ENCODE measurements at places on chromosomes 2 and 18.

DNA sequence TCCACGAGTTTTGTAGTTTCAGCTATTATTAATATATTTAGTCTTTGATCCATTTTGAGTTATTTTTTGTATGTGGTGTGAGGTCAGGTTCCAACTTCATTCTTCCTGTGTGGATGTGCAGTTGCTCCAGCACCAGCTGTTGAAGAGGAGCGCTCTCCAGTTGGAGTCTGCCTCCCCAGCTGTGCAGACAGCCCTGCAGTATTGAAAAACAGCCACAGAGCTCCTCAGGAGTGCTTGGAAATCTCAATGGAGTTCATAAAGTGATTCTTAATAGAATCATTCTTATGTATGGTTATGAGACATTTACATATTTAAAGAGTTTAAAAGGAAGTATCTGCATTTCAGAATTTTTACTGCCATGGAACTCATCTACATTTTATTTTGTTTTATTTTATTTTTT, 17.3 kb downstream of the DGKD start:
- DNase-seq, result no peak

DNA sequence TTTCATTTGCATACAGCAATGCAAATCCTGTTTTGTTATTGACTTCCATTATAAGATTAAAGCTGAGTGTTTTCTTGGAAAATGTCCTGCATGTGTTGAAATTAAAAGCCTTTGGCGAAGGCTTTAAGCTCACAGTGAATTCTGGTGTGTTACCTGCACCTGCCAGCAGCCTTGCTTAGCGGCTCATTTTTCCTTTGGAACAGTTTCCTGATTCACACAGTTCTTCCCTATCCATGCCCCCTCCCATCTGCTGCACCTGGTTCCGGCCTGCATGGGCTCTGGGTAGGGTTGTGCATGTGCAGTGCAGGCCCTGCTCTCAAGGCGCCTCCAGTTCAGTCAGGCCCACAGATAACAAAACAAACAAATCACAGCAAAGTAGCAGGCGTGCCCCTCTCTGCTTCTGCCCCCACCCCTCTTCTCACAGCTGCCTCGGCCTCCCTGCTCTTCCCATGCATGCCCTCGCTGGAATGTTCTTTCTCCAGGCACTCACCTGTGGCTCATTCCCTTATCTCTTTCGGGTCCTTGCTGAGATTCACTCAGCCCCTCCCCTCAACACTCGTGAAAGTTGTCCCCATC, 15.8 kb downstream of the MTCL1 start:
- no peak for DNase-seq

- DNase-seq, result no peak
Observed at GRCh38 chr18:55795101-55795669, 207.2 kb upstream of the TCF4 start.

GRCh38 chr2:205990104-205990503, 95.9 kb downstream of the INO80D start:
- DNase-seq, result no peak

DNA sequence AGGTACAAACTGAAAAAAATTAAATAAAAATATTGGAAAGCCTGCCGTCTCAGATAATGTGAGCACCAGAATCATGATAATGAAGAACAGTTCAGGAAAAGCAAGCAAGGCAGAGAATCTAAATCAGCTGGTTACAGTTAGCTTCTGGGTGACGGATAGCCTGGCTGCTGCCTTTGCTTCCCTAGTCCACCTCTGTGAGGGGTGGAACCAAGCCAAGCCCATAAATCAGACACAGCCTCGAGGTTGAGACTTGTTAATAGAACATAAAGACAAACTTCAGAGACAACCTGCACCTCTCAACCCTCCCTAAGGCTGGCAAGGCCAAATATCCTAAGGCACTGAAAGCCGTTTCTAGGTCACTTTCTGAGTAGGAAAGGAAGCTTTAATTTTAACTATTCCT, 334.7 kb upstream of the SLC39A10 start:
- DNase-seq, result no peak

GRCh38 chr2:42340045-42340937, 20.7 kb downstream of the COX7A2L start:
- DNase-seq, result no peak

GRCh38 chr2:96509114-96509846, 4.1 kb upstream of the NEURL3 start:
- DNase-seq, result peak; percentile 98

DNA sequence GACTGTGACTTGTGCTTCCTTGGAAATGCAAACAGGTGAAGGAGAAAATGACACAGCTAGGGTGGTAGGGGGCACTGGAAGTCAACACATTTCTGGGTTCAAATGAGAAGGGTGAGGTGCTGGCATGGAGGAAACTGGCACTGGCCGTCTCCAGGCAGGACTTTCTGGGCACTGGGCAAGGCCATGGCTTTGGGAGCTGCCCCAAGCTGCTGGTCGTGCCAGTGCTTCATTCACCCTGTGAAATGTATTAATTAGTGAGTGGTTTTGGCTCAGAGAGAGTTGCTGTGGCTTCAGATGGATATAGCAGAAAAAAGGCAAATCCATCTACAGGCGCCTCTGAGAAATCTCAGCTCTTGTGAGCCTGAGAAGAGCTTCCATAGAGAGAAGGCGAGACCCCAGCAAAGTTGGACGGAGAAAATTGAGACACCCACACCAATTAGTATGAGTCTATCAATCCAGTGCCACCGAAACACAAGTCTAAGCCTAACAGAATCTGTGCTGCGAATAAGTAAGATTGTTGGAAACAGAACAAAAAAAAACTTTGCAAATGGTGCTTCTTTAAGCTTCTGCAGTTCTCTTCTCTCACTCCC, 202.1 kb upstream of the TNP1 start:
- DNase-seq, result no peak

GRCh38 chr2:6764968-6765723, 100.6 kb downstream of the CMPK2 start:
- peak; percentile 95 for DNase-seq

DNA sequence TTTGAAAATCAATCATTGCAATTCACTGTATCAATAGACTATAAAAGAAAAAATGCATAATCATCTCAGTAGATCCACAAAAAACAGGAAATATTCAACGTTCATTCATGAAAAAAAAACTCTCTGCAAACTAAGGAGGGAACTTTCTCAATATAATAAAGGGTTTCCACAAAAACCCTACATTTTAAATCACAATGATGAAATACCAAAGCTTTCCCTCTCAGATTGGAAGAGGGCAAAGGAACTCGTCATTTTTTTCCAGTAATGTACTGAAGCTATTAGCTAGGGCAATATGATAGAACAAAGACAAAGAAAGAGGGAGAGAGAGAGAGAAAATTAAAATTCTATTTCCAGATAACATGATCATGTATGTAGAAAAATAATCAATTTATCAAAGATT, 167.1 kb upstream of the RBMS1 start:
- no peak for DNase-seq

GRCh38 chr2:44931198-44931780, 10.2 kb upstream of the SIX3 start:
- no peak for DNase-seq

DNA sequence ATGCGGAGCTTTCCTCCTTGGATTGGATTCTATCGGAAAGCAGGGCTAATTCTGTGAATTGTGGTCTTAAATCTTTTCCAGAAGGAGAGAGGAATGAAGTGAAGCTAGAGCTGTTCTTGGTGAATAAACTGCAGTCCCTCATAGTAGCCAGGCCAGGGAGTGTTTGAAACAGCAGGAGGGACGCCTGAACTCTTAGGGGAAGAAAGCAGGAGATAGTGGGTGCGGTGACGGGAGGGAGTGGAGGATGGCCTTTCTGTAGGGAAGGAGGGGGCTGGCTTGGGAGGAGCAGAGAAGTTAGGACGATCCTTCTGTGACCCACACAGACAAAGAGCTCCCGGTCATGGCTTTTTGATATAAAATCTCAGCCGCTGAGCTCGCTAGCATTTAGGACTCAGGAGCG, 47.5 kb upstream of the KCNF1 start:
- DNase-seq, result no peak

GRCh38 chr2:173407646-173408045, 53.0 kb downstream of the CDCA7 start:
- DNase-seq, result no peak

DNA sequence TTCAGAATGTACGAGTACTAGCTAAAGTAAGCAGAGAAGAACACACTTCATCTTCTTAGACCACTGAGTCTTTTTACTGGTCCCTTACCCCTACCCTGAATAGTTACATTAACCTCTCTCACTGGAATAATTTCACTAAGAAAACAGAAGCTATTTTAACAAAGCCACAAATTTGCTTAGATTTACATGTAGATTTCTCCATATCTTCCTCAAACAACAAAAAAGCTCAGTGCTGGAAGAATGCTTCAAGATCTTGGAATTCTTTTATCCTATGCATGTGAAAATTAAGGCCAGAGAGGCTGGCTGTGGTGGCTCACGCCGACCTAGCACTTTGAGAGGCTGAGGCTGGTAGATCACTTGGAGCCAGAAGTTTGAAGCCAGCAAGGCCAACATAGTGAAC, 35.2 kb downstream of the MOGAT1 start:
- no peak for DNase-seq

DNA sequence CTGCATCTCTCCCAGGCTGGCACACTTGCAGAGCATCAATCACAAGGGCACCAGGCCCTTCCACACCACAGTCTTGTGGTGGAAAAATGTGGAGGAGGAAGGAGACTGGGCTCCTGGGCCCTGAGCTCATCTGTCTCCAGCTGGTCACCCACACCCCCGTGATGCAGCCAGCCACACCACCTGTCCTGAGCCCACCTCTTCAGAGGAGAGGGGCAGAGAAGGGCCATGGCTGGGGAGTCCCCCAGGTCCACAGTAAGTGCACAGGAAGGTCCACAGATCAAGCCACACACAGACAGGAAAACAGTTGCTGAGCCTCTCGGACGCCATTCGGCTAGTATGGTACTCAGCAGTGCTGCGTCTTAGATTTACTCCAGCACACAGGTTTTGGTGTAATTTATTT, 203.5 kb upstream of the SALL3 start:
- no peak for DNase-seq

- no peak for DNase-seq
Observed at GRCh38 chr18:35953688-35954087, 18.8 kb upstream of the RMP24 start.

DNA sequence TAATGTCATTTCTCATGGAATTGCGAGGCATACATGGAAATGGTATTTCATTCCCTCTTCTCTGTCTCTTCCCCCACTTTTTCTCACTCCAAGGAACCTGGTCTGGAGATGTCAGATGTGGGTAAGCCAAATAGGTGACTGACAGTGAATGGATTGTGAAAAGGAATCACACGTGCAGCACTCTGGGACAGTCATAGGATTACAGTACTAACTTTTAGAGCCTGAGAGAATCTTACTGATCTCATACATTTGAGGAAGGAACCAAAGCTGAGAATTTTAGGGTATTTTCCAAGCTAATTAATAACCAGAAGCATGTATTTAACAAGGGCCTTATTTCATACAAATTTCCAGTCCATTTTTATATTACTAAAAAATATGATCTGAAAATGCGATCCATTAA, 58.1 kb upstream of the ERBB4 start:
- DNase-seq, result no peak

DNA sequence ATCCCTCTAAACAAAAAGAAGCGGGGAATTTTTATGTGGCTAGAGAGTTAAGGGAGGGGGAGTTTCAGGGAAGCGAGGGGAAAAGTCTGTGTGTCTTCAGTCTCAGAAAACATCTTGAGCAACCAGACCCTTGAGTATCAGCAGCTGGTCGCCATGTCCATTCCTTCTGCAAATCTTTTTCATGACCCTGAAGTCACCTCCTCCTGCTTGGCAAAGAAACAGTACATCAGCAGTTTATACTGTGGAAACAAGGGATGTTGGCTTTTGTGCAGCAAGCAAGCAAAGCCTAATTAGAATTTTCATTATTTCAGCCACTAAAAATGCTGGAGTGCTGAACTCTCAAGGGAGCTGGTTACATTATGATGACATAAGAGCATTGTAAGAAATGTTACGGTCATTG, 187.4 kb upstream of the SLC8A1 start:
- DNase-seq, result no peak

DNA sequence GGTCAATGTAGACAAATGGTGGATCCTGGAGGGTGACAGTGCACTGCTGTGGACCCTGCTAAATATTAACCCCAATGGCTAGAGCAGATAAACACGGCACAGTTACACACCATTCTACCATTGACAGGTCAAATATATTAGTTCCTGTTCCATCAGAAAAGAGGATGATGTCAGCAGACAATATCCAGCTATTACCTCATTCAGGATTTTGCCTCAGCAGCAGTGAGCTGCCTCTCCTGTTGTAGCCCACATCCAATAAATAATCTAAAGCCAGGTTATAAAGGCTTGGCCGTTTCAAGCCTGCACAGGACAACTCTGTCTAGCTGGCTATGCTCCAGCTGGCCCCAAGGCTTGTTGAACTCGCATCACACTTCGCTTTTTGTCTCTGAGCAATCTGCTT, 31.6 kb upstream of the NETO1 start:
- peak; percentile 84 for DNase-seq

DNA sequence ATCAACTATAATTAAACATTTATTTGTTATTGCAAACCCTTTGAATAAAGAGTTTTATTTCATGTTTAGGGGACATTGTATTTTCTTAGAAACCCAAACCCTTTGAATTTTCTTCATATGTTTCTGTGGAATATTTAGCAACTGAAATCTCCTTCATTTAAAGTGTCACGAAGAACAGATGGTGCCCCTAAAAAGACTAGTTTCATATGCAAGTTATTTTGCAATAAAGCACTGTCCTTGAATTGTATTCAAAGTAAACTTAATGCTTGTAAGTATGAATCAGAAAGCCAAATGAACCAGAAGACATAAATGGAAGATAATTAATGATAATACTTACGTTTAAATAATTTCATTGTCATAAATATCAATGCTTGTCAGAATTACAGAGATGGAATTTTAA, 151.9 kb upstream of the CWC22 start:
- no peak for DNase-seq

DNA sequence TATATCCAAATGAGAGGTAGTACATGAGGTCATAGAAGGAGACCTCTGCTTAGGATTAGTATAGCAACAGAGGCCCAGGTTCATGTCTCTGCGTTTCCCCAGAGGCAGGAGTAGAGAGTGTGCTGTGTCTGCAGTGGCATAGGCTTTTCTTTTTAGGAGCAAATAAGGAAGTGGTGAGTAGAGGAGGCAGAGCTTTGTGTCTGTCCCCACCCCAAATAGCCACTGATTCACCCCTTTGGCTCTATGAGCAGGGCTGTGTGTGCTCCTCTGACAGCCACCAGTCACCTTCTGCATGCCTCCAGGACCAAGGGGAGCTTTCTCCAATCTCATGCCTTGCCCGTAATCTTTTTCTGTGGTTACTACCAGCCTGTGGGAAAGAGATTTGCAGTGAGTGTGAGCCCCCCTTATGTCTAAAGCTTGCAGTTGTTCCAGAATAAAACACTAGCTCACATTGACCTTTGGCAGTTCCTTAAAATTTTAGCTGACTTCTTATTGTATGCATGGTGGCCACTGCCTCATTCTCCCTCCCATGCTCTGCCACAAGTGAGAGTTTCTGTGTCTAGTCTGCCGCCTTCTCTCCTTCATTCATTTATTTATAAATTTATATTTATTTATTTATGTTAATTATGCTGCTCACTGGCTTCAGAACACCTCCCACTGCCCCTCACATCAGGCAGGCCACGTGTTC, 23.5 kb upstream of the ELAC1 start:
- no peak for DNase-seq
